C1 segment of cervical spinal cord (tissue), 14 donors: ENCODE measurements at places on chromosomes 2 and 18.

DNA sequence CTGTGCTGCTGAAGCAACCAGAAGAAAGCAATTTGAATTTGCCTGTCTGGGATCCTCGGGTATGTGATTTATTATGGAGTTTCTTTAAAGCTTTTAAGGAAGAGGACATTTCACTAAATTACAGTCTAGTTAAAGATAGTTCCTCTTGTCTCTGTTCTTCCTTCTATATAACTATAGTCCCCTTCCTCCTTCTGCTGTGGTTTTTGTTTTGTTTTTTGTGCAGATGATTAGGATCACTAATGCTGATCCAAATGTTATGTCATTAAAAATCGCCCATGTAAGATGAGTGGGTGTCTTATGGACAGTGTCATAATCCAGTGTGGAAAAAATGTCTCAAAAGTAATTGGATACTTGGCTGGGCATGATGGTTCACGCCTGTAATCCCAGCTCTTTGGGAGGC is 24.7 kb downstream of the PAPOLG start:
- no peak for DNase-seq

DNA sequence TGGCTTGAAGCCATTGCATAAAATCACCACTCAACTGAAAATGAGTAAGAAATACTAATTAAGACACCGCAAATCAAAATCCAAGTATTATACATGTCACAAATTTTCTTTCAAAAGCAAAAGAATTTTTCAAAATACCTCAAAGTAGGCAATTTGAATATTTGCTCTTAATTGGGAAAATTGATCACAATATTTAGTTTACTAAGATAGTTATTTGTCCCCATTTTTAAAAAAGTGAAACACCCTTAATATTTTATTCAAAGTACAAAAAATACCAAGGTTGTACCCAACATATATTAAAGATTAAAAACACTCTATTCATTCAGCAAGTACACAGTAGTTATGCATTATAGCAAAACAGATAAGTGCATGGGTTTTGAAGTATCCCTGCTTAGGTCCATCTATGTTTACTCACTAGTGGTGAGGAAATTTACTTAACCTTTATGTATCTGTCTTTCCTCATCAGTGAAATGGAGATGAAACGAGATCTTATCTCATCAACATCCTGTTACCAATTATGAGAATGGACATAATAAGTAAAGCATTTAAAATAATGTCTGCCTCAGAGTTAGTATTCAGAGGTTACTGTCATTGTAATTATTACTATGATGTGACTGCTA is 35.1 kb downstream of the VPS54 start:
- DNase-seq, result no peak

- DNase-seq, result no peak
These were observed 31.7 kb downstream of the CELF4 start for GRCh38 chr18:37533647-37534584.

GRCh38 chr2:6864923-6865345 is 773 bp downstream of the CMPK2 start:
- DNase-seq, result no peak

DNA sequence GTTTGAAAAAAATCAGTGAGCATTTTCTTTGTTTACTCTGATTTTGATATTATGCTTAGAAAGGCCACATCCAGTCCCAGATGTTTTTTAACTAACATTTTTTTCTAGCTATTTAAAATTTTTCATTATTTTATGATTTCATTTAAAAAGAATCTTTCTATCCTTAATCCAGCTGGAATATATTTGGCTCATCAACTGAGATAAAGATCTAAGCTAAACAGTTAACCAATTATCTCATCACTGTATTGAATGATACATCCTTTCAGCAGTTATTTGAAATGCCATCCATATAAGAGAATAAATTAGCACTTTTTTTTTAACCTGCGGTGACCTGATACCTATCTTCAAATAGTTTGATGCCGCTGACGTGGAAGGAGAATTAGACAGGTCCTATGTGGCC is 245.5 kb upstream of the COPS8 start:
- DNase-seq, result no peak

DNA sequence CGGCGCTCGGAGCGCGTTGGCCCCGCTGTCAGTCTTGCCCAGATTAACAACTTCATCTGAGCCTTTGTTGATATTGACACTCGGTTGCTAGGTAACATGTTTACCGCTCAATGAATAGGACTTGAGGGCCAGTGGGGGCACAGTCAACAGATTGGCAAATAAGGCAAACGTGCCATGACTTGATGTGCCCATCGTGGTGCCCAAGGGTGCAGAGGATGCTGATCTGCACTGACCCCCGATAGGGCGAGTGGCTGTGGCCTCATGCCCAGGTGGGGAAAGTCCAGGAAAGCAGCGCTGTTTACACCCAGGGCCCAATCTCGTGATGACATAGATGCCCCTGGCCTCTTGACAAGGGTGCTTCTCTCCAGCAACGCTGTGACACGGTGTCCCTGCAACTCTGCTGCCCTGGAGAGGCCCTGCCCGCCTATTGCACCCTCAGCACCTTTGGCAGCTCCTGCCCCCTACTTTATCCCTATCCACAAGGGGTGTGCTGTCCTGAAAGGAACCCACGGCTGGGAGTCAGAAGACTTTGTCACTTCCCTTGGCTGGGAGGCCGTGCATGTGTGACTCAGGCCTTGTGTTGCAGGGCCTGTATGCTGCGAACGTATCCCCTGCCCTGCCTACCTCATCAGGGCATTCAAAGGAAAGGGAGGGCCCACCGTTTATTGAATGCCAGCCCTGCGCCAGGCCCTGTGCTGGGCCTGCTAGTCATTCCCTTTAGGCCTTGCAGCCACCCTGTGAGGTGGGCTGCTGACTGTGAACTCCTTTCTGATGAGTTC is 158.0 kb downstream of the INHBB start:
- DNase-seq, result no peak
